Uterine smooth muscle cell (primary cell): ENCODE measurements at places on chromosomes 7 and 10. TPM values are rescaled to one million over a fixed set of nuclear protein-coding genes. Genes with fewer than 3 reads are reported as not detected.

Gene OR2A5
- total RNA-seq, result not detected in 2 replicates

Gene FKBP6
- total RNA-seq, result under 0.01 TPM in 1 of 2 replicates, not detected in the other

Gene PTF1A
- total RNA-seq, result not detected in 2 replicates

Gene FAS
- 59.2 and 80.0 TPM in 2 replicates for total RNA-seq

Gene MDH2
- total RNA-seq, result 33.8 and 42.7 TPM in 2 replicates

Gene PAPOLB
- total RNA-seq, result 0.11 and 0.12 TPM in 2 replicates
